ENCODE measurements at places on chromosomes 5 and 9.

GRCh38 chr5:151697452-151697851, 10.7 kb upstream of the SPARC start:
- no peak for DNase-seq

- no peak for DNase-seq
Observed at GRCh38 chr5:150368526-150368925, 11.0 kb downstream of the TCOF1 start.

DNA sequence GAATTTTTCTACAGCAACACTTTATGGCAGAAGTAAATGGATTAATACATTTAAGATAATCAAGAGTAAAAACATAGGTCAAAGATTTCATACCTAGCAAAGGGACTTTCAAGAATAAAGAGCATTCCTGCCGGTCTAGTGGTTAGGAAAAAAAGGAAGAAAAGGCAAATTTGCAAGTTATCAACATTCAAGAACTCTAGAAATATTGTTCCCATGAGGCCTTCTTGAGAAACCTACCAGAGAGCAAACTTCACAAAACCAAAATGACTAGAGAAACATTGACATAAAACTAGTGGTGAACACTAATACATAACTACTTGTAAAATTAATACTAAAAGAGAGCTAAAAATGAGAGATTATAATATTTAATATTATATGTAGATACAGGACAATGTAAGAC, 320.2 kb upstream of the RGMB start:
- no peak for DNase-seq

GRCh38 chr5:42517164-42517563, 93.9 kb downstream of the GHR start:
- no peak for DNase-seq

GRCh38 chr5:157126-157715, 34.1 kb upstream of the LRRC14B start:
- no peak for DNase-seq

DNA sequence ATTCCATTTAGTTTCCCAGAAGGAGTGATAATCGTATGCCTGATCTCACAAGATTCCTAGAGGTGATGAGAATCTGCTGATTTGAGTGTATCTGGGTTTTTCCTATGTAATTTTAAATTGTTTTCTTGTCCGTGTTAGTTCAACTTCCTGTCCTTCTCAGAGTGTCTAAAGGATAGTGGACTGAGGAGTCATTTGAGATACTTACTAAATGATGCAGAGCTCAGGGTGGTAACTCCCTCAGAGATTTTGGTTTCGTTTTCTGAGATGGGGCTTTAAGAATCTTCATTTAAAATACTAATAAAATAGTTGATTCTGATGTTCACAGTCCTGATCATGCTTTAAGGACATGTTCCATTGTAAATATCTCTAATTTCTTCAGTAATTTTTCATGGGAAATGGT, 30.3 kb downstream of the MELK start:
- DNase-seq: no peak

DNA sequence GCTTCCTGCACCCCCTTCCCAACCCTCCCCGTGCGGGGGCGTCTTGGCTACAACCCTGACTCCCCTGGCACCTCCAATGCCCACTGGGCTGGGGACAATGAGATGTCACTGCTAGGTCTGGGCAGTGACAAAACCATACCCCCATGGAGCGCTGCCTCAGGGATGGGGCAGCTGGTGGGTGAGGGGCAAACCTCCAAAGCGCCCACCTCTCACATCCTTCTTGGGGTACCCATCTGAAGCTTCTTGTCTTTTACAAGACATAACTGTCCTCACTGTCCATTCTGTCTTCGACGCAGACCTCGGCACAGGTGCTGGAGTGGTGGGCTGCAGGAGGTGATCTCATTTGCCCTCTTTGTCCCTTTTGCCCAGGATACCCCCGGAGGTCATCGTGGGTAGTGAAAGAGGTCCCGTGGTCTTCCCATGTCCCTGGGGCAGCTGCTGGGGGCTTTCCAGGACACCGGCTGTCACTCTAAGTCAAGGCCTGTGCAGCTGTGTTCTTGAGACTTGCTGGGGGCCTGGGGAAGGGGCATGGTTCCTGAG, 27.8 kb upstream of the CSF1R start:
- peak; percentile 30 for DNase-seq

- no peak for DNase-seq
Observed at GRCh38 chr5:75049456-75050351, 2.7 kb downstream of the GCNT4 start.

GRCh38 chr9:31582561-31582960, 801.9 kb upstream of the ACO1 start:
- no peak for DNase-seq

DNA sequence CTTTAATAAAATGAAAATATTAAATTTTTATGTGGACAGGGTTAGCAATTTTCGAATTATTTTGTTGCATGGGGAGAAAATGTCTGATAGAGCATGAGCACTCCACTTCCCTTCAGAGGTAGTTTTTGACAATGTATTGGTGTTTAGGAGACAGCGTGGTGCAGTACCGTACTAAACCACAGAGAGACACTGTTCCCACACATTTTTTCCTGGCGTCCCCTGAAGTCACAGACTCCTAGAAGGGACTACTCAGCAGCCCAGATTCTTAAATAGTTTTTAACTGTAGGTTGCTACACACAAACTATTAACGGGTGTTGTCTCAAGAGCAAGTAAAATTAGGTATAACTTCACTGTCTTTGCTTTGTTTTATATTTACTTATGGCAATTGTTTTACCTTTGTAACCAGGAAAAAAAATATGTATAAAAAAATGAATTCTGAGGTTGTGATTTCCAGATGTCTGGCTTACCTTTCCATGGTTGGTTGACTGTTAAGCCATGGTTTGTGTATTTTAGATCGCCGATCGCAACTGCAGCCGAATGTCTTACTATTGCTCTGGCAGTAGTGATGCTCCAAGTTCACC, 171.2 kb downstream of the DOCK8 start:
- peak; percentile 58 for DNase-seq

DNA sequence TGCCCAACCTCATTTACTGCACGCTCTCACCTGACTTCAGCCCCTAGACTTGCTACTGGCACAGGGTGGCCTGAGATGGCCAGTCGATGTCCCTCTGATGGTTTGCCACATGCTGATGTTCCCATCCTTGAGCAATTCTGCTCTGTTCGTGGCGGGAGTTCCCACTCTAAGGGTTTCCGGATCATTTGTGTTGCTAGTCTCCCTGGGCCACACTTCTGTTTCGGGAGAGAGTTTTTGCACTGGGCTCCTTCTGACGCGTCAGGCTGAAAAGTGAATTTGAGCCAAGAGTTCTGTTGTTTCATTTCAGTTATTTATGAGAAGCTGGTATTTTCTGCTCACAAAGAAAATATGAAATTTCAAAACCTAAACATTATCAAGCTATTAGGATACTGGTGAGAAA, 597.7 kb downstream of the BNC2 start:
- DNase-seq: no peak

GRCh38 chr9:107847978-107848964, 358.7 kb upstream of the KLF4 start:
- no peak for DNase-seq

GRCh38 chr5:20109326-20109725, 121.3 kb upstream of the CDH18 start:
- no peak for DNase-seq

GRCh38 chr5:116032094-116032517, at the start of gene ARL14EPL:
TSS of gene ARL14EPL (plus strand) at chr5:116032472. CDS start at chr5:116051466, 18,994 bp downstream.
- peak; percentile 30 for DNase-seq

GRCh38 chr9:132441404-132441803, 31.4 kb downstream of the CFAP77 start:
- DNase-seq: no peak

GRCh38 chr5:34498572-34498971, 157.6 kb upstream of the RAI14 start:
- no peak for DNase-seq

GRCh38 chr9:22405869-22406659, 40.6 kb upstream of the DMRTA1 start:
- no peak for DNase-seq

- DNase-seq: no peak
Observed at GRCh38 chr5:172097356-172097755, 90.7 kb downstream of the STK10 start.

- no peak for DNase-seq
Observed at GRCh38 chr9:89340332-89340731, 22.0 kb downstream of the SECISBP2 start.

Data from right hindlimb (tissue), 1 donor.